ENCODE measurements at places on chromosomes 6 and 20.

GRCh38 chr6:73803562-73804241 lies 107.7 kb downstream of the CD109 start:
- DNase-seq: no peak

GRCh38 chr20:1900321-1900801 lies 5.2 kb downstream of the SIRPA start:
- DNase-seq: no peak

DNA sequence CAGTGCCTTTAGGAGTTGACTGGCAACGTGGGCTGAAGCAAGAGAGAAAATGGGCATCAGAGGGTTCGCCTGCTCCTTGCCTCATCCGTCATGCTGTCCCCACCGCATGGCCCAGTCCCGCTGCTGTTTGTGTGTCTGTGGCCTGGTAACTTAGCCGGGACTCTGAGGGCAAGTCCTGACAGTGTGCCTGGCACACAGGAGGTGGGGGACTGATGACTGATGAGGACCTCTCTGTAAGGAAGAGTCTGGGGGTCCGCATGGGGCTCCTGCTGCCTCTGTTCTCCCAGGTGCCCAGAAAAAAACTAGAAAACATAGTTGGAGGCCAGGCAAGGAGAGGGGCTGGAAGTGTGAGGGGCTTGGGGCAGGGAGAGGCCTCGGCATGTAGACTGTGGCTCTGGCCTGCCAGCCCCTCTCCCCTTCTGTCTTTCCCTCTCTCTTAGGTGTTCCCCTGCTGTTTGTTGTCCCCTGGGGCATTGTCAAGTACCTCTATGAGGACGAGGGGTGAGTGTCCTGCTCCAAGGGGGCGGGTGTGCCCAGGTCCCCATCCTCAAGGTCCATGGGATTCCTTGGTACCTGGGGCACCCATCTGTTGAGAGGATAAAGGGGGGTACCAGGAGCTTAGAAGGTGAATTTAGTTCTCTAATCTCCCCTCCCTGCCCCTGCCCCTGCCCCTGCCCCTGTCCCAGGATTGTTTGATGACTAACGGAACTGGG lies 29.5 kb downstream of the GLP1R start:
- DNase-seq: no peak

GRCh38 chr6:17580518-17581048 lies 19.5 kb upstream of the FAM8A1 start:
- DNase-seq: no peak

DNA sequence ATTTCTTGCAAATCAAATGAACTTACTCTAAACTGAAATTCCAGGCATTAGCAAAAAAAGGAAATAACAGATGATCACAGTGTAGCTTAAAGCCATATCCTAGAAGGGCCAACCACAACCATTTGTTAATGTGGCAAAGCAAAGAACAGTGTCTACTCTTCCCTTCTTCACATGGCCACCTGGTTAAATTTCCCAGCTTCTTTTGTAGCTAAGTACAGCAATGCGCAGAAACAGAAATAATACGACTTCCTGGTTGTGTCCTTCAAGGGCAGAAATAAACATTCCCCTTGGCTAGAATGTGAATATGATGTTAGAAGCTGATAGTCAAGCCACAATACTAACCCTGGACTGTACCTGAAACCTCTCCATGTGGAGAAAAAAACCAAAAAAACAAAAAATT lies 9.6 kb downstream of the SNX3 start:
- no peak for DNase-seq

- no peak for DNase-seq
Measured at GRCh38 chr20:24684956-24685691, 215.7 kb downstream of the SYNDIG1 start.

GRCh38 chr6:114138577-114139248 lies 167.8 kb upstream of the HDAC2 start:
- DNase-seq: no peak

DNA sequence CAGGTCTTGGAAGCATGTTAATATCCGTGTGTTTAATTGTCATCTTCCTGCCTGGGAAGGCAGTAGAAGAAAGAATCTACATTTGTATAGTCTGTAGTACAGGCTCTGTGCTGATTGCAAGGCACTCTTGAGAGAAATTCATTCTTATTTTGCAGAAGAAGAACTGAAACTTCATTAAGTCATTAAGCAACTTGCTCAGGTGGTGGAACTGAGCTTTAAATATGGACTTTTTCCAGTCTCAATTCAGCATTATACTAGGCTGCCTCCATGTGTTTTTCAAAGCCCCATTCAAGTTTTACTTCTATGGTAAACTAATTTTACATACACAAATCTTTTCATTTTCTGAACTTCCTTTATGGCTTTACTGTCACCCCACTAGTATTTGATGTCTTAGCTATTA lies 18.7 kb downstream of the ZNF451 start:
- no peak for DNase-seq

DNA sequence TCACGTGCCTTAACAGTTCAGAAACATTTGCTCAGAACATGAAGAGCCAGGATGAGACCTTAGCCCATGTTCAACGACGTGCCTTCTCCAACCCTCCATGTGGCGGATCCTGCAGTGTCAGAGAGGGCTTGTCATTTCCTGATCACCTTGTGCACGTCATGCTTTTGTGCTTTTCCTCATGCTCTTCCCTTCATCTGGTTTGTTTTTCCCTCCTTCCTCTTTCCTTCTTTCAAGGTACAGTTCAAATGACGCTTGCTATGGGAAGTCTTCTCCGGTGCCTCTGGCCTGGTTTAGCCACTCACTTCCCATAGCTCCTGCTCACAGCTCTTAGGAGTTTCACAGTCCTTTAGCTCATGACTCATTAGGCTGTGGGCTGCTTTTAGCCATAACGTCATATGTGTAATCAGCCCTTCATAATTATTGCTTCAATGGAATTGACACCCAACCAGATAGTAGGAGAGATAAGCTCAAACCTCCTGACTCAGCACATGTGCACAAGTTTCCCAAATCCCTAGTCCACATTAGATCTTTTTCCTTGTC lies 102.7 kb upstream of the CNKSR3 start:
- DNase-seq: no peak

Data from stimulated activated CD8-positive, alpha-beta memory T cell treated with anti-CD3 and anti-CD28 coated beads, Interleukin-4, amount 100 ng/mL, for 1 hour (primary cell).